ENCODE measurements at places on chromosomes 2 and 18.

GRCh38 chr18:24819141-24819890, 358.9 kb downstream of the HRH4 start:
- H3K27ac ChIP-seq = no peak overlapping the region
- H3K4me1 ChIP-seq = no peaks in the 10 kb centered on the region
- H3K27me3 ChIP-seq = no peaks in the 10 kb centered on the region
- H3K4me3 ChIP-seq = no peak overlapping the region
- DNase-seq = no peak

DNA sequence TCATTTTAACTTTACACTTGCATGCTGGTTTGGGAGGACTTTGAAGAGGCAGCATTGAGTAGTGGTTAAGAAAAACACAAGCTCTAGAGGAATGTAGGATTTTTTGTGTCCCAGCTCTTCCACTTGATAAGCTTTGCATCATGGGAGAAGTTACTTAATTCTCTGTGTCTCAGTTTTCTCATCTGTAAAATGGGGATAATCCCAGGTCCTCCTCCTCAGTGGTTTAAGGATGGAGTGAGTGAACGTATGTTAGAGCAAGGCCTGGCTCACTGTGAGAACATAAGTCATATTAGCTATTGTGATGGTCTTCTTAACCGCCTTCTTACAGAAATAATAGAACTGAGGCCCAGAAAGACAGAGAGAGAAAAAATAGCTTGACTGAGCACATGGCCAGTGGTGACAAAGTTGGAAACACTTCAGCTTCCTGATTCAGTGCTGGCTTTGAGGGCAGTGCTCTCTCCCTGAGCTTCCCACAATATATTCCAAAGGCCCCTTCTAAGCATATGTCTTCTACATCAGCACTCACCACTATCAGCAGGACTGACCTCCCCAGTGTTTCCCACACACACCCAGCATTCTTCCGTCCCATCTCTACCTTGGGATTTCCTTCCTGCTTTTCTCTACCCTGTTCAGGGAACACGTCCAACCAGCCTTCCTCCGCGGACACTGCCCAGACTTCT, 214.9 kb upstream of the TNP1 start:
- no peak for DNase-seq
- no peaks in the 10 kb centered on the region for H3K4me1 ChIP-seq
- H3K36me3 ChIP-seq = no peaks in the 10 kb centered on the region
- H3K4me3 ChIP-seq = no peak overlapping the region

- DNase-seq = no peak
- H3K4me1 ChIP-seq = no peaks in the 10 kb centered on the region
- H3K36me3 ChIP-seq = no peaks in the 10 kb centered on the region
- no peaks in the 10 kb centered on the region for H3K27me3 ChIP-seq
Measured at GRCh38 chr18:39549144-39549543, 1983.5 kb upstream of the CELF4 start.

DNA sequence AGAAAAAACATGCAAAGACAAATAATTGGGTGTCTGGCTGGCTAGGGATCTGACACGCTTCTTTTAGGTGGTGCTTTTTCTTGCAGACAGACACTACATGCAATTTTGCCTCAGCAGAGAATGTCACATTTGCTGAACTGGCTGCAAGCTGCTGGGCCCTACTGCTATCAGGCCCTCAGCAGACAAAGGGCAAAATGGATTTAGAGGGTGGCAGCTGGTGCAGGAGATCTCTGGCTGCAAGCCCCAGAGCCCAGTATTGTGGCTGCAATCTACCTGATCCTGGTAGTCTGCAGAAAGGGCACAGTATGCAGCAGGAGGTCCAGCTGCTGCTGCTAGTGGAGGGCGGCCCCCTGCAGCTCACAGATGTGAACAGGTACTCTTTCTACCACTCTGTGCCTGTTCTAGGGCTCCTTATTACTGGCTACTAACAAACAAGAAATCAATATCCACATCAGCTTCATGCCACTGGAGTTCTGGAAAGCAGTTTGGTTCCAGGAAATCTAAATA, 796.7 kb upstream of the CELF4 start:
- H3K27me3 ChIP-seq = no peaks in the 10 kb centered on the region
- DNase-seq = no peak
- no peaks in the 10 kb centered on the region for H3K36me3 ChIP-seq
- H3K27ac ChIP-seq = no peak overlapping the region
- no peak overlapping the region for H3K4me3 ChIP-seq

DNA sequence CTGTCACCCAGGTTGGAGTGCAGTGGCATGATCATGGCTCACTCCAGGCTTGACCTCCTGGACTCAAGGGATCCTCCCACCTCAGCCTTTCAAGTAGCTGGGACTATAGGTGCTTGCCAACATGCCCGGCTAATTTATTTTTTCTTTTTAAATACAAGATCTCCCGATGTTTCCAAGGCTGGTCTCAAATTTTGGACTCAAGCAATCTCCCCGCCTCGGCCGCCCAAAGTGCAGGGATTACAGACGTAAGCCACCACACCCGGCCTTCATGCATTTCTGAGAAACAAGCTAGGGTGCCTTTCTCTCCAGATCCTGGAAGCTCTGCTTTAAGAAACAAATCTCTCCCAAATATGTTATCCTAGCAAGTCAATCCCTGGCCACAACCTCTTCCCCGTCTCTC, 234.1 kb downstream of the FBXO15 start:
- DNase-seq = no peak
- H3K36me3 ChIP-seq = no peaks in the 10 kb centered on the region
- H3K27ac ChIP-seq = no peak overlapping the region
- H3K4me3 ChIP-seq = no peak overlapping the region
- H3K27me3 ChIP-seq = no peaks in the 10 kb centered on the region

All from CD4-positive, alpha-beta T cell (primary cell).